ENCODE measurements at places on chromosomes 5 and 9.

DNA sequence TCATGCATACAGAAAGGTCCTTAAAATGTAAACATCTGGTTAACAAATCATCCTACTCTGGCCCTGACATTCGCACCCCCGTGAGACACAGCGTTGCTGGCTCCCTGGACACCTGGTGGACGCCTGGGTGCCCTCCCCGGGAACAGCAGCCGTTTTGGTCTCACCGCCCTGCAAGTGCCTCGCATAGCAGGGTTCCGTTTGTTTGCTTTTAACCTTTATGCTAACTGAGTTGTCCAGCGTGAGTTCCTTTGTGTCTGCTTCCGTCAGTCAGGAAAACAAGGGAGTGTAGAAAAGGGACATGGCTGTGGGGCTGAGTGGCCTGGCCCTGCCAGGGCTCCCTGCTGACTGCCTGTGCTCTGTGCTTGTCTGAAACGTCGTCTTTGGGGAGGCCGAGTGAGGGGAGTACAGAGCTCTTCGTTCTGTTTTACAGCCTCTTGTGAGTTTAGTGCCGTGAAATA, 91.8 kb upstream of the CACNA1B start:
- DNase-seq = no peak

DNA sequence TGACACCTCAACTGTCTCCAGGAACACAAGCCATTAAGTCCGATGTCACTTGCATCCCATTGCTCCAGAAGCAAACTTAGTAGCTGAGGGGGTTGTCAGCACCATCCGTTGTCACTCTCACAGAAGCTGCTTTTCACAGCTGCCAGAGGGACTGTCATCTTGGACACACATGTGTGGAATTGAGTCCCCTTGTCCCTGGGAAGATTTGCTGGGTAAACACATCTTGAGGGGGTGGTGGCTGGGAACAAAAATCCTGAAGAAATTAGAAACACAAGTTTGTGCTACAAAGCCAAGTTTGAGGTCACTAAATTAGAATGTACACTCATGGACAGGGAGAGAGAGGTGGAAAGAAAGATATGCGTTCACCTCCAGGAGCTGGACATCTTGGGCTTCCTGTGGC, 55.2 kb upstream of the ADRA1B start:
- DNase-seq = no peak

DNA sequence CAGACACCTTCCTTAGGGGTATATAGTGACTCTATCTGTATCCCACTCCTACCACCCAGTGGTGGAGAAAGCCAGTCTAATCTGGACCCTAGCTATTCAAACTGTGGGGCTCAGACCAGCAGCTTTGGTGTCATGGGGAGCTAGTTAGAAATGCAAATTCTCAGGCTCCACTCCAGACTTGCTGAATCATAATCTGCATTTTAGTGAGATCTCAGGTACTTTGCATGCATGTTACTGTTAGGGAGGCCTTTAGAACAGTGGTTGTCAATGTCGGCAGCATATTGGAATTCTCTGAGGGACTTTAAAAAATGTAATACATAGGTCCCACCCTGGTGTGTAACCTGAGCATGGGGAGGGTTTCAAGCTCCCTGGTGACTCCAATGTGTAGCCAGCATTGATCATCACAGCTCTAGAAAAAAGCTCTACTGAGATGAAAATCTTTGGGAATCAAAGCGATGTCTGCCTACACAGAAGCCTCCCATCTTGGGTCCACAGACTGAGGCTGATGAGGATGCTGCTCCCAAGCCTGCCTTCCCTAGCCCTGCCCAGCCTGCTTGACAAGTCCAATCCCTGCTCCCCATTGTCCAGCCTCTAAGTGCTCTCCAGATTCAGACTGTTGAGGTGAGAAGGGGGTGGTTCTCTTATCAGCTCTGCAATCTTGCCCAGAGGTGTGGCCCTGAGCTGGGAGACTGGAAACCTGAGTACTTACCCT, 11.9 kb upstream of the GM2A start:
- DNase-seq = no peak

GRCh38 chr9:99433555-99433954, 211.5 kb downstream of the SEC61B start:
- DNase-seq = peak; percentile 72

Measured in activated T-cell treated with anti-CD3 and anti-CD28 coated beads, Interleukin-2, amount 50 U/mL, for 48 hours (primary cell).